Stimulated activated CD4-positive, alpha-beta T cell treated with anti-CD3 and anti-CD28 coated beads, Interleukin-12 subunit alpha, Interleukin-12 subunit beta, amount 100 ng/mL, for 4 hours (primary cell): ENCODE measurements at places on chromosomes 16 and 17.
A peak's percentile ranks its signal among the peaks of the same experiment; 100 is the strongest.

DNA sequence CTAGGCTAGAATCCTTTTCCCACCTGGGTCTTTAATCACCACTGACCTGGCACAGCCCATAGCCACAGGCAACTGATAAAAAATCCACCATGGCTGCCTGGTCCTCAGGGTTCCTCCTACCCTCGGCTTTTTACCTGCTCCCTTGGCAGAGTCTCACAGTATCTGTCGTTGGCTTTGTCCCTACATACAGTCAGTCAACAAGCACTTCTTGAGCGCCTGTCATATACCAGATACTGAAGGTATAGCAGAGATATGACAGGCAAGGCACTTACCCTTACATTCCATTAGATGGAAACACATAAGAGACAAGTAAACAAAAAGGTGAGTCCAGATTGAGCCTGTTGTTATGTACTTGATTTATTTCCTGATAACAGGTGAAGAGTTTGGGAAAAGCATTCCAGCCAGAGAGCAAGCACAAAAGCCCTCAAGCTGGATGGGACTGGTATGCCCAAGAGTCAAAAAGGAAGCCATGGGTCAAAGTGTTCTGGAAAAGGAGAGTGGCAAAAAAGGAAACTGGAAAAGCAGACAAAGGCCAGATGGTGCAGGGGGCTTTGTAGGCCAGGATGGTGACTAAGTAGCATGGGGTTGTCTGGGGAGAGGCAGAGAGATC is 247.0 kb downstream of the CHD9NB start:
- no peak for DNase-seq

GRCh38 chr17:40303708-40304551 is 5.0 kb upstream of the RARA start:
- DNase-seq, result no peak

DNA sequence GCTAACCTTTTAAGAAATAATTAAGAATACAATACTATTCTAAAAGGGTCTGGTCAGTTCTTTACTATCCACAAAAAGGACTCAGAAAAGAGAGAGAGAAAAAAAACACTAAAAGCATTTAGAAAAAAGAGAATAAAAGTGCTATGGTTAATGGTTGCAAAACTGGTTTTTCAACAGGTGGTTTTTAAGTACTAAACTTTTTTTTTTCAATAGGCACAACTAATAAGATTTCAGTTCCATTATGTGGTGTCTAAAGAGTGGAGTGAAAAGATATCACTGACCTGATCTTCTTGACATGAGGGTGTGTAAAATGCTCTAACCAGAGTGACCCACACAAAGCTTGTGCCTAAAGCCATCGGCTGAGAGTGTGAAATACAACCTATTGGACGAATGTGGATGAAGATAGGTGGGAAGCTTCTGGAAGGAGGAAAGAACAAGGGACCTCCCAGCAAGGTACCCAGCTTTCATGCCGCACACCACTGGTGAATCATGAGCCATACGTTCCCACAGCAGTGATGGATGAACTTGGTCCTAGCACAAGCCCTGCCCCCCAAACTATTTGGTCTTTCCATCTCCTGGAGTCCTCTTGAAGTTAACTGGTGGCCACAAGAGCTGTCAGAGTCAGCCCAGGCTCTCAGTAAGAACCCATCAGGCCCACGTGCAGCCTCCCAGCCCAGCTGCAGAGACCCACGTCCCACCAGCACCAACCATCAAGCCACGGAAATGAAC is 103.0 kb downstream of the ZFHX3 start:
- no peak for DNase-seq

GRCh38 chr16:85011846-85012284 is 530 bp upstream of the ZDHHC7 start:
- DNase-seq, result no peak

GRCh38 chr17:74089869-74090464 is 113.5 kb upstream of the RPL38 start:
- peak; percentile 34 for DNase-seq

DNA sequence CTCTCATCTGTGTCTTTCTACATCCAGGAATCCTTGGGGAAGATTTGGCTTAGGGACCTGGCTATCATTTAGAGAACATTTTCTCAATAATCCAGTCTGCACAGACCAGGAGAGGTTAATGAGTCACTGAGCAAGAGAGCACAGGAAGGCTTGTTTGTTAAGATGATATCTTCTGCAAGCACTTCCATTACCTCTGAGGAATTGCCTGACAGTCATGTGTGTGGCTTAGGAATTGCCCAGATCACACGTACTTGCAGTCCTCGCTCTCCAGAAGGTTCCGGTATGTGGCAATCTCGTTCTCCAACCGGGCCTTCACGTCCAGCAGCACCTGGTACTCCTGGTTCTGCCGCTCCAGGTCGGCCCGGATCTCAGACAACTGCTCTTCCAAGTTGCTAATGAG is 3.3 kb downstream of the KRT37 start:
- DNase-seq, result no peak

GRCh38 chr16:4179763-4180260 is 62.1 kb downstream of the SRL start:
- DNase-seq, result no peak

DNA sequence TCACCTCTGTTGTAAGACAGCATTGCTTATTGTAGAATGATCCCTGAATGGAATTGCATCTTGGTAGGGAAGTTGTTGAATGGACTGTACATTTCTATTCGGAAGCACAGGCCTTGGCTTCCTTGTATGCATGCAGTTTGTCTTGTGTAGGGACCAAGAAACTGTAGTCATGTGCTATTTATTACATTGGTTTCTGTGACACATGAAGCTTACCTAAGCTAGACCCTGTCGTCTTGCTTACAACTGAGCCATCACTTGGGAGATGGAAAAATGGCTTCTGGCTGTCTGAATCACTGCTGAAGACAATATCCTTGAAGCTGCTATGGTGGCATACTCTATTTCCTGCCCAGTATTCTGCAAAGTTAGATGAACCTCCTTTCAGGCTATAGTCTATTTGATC is 29.1 kb downstream of the PPM1D start:
- DNase-seq, result no peak

DNA sequence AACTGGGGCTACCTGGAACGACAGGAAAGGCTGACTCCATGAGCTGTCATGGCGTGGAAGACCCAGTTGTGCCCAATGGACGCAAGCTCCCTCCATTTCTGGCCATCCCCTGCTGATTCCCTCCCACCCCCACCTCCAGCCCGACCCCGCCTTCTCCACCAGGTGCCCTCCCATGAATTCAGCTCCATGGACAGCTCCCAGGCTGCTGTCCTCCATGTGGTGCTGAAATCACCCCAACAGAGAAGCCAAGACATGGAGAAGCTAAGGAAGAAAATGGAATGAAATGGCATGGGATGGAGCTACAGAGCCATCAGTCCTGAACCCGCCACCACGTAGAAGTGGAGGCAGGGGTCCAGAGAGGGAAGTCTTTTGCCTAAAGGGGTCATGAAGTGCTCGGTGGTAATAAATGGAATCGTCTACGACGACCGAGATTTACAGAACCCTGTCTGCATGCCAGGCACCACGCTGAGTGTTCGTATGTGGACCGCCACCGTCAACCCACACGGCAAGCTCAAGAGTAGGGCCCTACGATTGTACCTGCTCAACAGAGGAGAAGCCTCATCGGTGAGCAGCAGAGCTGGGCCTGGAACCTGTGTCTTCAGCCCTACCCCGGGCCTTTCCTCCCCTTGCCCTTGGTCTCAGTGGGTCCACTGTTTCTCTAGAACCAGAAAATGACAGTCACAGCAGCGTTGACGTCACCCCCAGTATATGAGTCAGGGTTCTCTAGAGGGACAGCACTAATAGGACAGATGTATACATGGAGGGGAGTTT is 9.3 kb upstream of the ZC3H18 start:
- DNase-seq, result no peak

DNA sequence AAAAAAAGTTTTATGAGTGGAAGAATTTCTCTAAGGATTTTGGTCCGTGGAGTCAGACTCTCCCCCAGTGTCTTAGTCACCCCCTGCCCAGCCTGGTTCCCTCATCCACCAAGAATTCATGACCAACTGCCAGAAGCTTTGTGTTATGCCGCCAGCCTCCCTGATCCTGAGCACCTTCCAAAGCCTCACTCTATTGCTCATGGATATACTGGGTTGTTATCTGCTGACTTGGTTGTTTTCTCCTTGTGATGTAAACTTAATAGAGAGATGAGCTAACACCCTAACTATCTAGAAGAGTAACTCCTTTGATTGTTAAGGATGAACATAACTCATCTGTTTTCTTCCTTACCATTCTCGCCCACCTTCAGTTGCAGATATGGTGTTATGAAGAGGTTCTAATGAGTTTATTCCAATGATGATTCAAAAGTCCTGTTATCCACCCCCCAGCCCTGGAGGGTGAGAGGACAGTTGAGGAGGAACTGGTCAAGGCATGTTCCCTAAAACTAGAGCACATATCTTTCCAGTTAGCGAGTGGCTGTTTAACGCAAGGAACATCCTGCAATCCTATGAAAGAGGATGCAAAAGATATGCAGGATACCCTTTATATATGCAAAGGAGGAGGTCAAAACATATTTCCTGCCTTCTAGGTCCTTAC is 1.5 kb upstream of the PSMD3 start:
- no peak for DNase-seq

DNA sequence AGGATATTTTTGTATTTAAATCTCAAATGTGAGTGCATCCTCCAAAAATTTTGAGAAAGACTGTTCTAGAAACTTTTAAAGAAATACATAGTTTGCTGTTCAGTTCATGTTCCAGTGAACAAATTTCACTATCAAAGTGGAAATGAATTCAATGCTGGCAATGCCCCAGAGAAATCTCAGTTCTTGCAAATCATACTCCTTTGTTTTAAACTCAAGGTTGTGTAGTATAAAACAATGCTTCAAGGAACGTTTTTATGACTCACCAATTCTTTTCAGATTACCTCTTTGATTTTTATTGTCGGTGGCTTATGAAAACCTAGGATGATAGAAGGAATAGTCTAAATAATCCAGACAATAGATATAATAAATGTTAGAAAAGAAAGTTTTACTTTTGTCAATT is 17.6 kb downstream of the LPCAT2 start:
- DNase-seq, result no peak

- DNase-seq, result no peak
These were observed 33.9 kb downstream of the CMTM4 start for GRCh38 chr16:66662445-66663194.

GRCh38 chr16:86781046-86781445 is 202.7 kb downstream of the FOXL1 start:
- no peak for DNase-seq

GRCh38 chr17:83013779-83014117 is 65.7 kb upstream of the METRNL start:
- no peak for DNase-seq

DNA sequence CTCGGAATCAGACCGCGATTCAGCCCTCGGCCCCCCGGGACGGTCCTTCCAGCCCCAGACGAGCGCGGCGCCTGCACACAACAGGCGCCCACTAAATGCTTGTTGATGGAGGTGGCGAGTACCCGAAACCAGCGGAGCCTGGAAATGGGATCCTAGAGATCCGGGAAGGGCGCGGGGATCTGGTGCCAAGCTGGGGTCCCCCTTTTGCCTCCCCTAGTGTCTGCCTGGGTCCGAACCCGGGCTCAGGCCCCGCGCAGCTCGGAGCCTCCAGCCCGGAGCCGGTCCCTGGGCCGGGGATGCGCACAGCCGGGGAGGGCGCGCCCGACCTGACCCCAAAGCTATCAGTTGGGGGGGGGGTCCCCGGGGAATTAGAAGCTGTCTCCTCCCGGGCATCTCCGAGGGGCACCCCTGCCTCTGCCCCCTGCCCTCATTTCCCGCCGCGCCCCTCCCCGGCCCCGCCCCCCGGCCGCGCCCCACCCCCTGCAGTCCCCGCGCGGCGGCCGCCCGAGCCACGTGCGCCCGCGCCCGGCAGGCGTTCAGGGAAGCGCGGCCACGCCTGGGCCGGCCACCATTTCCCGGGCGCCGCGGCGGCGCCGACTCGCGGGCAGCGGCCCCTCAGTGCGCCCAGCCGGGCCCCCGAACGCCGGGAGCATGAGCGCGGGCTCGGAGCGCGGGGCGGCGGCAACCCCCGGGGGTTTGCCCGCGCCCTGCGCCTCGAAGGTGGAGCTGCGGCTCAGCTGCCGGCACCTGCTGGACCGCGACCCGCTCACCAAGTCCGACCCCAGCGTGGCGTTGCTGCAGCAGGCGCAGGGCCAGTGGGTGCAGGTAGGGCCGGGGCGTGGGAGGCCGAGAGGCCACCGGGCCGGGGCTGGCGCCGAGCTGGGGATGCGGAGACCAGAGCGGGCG is at the start of gene CPNE7:
Gene CPNE7 (plus strand): TSS at position 512 of the 906 bp plus-strand sequence. CDS start 140 bp downstream, at position 652.
- DNase-seq, result peak; percentile 33

DNA sequence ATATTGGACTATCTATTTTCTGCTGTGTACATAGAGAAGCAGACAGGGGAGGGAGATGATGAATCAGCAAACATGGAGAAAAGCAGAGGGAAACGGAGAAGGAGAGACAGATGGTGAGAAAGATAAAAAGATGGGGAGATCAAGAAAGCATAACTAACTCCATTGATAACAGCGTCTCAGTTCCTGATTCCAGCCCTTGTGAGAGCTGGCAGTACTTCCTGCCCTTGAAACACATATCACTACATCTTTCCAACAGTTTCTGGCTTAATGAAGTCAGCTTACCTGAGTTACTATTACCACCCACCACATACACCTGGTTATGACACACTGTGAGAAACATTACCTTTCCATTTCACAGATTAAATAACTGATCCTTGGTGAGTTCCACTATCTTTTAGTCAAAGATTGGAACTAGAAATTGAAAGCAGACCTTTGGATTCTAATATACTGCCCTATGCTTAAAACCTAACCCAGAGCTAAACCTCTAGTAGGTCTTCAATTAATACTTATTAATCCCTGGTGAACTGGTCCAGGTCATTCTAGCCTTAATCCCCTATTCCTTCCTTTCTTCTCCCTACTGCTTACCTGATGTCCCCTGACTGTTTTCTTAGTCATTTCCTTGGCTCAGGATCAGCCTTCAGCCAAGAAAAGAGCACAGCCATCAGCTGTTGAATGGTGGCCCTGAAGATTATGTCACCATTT is 346.6 kb upstream of the CCL2 start:
- no peak for DNase-seq

- no peak for DNase-seq
These were observed 79.0 kb upstream of the SMURF2 start for GRCh38 chr17:64741038-64741641.

- DNase-seq, result no peak
These were observed 31.4 kb upstream of the GHDC start for GRCh38 chr17:42225646-42226045.

GRCh38 chr17:17027442-17028058 is 14.7 kb upstream of the MPRIP start:
- no peak for DNase-seq

DNA sequence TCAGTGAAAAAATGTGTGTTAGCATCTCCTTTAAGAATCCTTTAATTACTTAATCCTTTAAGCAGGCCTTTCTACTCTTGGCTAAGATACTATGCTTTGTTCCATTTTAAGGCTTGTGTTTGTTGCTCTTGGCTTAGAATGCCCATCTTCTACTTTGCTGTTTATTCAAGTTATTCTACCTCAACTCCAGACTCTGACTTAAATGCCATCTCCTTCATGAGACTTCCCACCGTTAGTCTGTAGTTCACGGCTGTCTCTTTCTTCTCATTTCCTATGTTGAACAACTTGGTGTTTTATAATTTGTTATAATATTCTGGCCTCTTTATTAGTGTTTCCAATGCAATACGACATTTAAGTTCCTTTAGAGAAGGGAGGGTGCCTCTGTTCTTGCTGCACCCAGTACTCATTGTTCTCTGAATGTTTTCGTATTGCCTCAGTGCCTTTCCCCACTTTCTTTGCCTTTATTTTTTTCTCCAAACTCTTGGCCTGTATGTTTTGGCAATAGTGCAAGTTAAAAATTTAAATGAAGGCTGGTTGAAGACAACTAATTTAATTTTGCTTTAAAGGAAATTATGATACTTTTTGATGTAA is 6.1 kb upstream of the KRT10 start:
- DNase-seq, result no peak

- DNase-seq, result no peak
These were observed 473.4 kb downstream of the XYLT1 start for GRCh38 chr16:16997349-16997748.

- no peak for DNase-seq
These were observed 21.1 kb upstream of the TMC5 start for GRCh38 chr16:19396555-19397011.
